ENCODE measurements at places on chromosomes 16 and 17.

DNA sequence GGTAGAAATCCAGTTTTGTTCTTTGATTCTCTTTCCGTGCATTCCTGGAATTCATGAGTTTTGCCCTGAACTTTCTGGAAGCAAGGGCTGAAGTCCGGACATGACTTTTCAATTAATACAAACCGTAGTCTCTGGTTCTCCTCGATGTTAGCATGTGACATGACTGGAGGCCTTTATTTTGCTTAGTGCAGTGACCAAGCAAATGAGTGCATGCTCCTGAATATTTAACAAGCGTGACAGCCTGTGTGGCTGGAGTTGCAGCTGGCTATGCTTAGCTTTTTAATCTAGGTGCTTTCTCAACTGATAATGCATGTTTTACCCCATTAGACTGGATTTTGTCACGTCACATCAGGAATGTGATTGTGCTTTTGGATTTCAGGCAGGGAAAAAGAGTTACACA lies 302.1 kb downstream of the MAP2K6 start:
- no peak for DNase-seq

- no peak for DNase-seq
These were observed 22.2 kb downstream of the SEC14L1 start for GRCh38 chr17:77163001-77163400.

GRCh38 chr17:49218941-49219913 lies 8.7 kb downstream of the ABI3 start:
- DNase-seq = peak; percentile 41

DNA sequence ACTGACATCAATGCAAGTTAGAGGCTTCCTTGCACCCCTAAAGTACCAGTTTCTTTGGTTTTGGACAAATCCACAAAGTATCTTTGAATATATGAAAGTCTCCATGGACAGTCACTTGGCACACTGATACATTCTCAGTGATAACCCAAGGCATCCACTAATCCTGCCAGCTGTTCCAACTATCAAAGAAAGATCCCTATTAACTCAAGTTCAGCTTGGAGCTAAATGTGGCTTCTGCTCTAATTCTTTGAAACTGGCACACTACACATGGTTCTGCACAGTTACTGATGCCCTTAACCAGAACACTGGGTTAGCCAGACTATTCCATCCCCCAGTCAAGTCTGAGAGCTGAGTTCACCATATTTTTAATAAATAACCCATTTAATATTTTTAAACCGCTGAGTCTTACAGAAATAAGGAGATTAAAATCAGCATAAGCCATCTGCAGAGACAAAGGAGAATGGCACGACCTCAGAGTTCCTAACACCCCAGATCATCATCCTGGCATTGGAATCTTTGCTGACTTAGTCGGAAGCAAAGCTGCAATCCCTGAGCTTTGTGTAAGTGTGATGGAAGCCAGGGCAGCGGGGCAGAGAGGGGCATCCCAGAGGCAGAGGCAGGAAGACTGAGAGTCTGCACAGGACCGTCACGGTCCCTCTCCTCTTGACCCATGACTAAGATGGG lies 6.3 kb downstream of the CACNG1 start:
- no peak for DNase-seq

GRCh38 chr17:59962739-59963318 lies 1.7 kb downstream of the RNFT1 start:
- no peak for DNase-seq

DNA sequence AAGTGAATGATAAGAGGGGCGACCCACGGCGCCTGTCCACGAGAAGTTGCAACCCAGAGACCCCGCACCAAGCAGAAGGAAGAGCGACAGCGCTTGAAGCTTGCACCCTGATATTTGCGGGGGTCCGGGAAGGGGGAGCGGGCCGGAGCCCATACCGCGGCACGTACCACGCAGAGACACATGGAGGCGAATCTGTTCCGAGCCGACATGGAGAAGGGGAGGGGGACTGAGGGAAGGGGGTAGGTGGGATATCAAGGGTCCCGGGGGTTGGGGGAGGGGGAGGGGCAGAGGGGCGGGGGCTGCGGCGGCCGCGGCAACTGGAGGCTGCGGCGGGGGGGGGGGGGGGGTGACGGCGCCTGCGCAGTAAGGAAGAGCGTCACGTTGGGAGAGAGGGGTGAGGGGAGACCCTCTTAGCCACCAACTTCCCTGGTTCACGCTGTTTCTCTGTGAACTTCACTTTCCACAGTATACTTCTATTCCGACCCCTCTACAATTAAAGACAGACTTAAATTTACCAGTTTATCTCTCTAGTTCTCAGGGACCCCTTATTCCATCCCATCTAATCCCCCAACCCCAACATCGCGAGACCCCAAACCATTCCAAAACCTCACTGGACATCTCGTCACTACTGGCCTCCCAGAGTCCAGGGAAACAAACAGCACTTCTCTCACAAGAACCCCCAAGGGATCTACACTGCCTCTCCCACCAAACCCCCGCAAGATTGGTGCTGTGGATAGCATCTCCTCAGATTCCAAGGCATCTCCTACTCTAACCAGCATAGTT lies 8.0 kb downstream of the DLG4 start:
- DNase-seq = no peak

- no peak for DNase-seq
These were observed 19.4 kb downstream of the TMEM94 start for GRCh38 chr17:75475851-75476250.

- DNase-seq = no peak
These were observed 3.4 kb downstream of the MKS1 start for GRCh38 chr17:58215685-58216084.

- DNase-seq = no peak
These were observed 9.4 kb downstream of the METTL9 start for GRCh38 chr16:21608639-21609328.

GRCh38 chr16:2512735-2513404 lies 882 bp upstream of the ATP6V0C start:
- no peak for DNase-seq

- DNase-seq = no peak
These were observed 23.0 kb upstream of the CAPNS2 start for GRCh38 chr16:55543472-55543871.

DNA sequence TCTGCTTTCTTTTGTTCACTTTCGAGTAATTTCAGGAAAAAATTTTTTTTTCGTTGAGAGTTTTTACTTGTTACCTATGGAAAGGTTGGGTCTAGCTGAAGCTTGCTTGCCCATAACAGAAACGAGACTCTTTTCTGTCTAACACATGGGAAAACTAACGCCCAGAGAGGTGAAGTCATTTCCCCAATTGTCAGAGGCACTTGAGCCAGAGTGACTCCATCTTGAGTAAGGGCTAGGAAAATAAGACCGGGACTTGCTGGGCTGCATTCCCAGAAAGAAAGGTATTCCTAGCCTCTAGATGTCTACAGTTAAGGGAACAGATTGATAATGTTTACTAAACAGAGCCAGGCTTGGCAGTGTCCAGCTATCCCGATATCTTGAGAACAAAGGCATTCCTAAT lies 26.8 kb downstream of the PRKCB start:
- no peak for DNase-seq

DNA sequence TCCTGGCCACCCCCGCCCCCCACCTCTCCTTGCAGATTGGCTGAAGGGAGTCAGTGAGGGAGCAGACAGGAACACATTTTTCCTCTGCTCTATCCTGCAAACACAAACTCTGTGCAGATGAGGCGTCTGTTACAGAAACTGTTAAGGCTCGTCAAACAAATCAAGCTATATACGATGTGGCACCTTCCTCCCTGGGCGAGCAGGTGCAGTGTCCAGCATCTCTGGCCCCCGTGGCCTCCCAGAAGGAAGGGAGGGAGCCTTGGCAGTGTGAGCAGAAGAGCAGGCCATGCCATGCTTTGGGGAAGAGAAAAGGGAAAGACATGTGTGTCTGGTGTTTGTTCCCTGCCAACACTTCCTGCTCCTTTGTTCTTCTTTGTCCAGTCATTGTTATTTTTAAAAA lies 267.8 kb downstream of the UTP18 start:
- no peak for DNase-seq

DNA sequence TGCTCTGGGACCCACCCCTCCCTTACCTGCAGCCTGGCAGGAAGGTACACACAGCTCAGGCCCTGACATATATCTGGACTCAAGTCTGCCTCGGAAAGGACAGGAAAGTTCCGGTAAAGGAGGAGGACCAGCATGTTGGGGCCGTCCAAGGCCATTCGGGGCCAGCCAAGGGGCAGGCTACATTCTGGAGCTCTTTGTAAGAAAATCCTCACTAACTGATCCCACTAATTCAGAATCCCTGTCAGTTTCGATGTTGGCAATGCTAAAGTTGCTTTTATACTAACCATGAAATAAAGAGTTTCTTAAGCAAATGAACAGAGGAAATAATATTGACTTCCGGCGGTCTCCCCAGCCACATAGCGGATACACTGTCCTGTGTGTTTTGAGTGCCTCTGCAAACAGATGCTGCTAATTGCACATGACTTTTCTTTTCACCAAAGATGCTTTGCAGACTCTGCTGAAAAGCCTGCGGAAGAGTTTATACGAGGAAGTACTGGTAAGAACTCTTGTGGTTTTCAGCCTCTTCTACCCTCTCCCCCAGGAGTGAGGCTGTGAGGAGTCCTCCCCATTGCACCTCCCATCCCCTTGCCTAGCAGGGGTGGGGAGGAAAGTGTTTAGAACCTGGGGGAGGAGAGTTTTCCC lies 54.8 kb downstream of the PLXDC1 start:
- DNase-seq = peak; percentile 12

- no peak for DNase-seq
These were observed 2.4 kb upstream of the CBFB start for GRCh38 chr16:67026570-67026969.

GRCh38 chr17:41073676-41074075 lies 8.0 kb upstream of the KRTAP2-4 start:
- DNase-seq = no peak

GRCh38 chr17:62966426-62967204 lies 580 bp downstream of the TANC2 start:
- no peak for DNase-seq

DNA sequence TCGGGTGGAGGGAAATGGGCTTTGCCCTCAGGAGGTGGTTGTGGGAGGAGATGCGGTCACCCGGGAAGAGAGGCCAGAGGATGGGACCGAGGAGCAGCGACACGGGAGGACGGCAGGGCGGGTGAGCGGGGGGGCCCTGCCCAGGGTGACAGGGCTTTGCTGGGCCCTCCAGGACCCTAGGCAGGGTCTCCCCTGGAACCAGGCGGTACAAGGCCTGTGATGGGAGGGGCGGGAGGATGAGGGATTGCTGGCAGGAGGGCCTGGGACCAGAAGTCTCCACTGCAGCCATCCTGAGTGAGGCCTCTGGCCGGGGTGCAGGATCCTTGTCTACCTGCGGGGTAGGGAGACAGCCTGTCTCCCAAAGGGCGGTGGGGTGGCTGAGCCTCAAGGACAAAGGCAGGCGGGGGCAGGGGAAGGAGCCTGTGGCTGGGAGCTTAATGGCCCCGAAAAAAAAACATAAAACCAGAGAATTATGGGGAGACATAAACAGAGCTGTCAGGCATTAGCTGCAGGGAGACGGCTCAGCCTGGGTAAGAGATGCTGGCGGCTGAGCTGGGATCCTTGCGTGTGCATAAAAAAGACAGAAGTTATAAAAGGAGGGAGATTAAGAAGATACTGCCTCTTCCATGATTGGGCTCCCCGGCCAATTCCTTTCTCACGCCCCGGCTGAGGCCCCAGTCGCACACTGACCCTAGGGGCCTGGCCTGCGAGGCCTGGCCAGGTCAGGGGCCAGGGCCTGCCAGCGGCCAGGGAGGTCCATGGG lies 66.7 kb downstream of the SREBF1 start:
- no peak for DNase-seq

DNA sequence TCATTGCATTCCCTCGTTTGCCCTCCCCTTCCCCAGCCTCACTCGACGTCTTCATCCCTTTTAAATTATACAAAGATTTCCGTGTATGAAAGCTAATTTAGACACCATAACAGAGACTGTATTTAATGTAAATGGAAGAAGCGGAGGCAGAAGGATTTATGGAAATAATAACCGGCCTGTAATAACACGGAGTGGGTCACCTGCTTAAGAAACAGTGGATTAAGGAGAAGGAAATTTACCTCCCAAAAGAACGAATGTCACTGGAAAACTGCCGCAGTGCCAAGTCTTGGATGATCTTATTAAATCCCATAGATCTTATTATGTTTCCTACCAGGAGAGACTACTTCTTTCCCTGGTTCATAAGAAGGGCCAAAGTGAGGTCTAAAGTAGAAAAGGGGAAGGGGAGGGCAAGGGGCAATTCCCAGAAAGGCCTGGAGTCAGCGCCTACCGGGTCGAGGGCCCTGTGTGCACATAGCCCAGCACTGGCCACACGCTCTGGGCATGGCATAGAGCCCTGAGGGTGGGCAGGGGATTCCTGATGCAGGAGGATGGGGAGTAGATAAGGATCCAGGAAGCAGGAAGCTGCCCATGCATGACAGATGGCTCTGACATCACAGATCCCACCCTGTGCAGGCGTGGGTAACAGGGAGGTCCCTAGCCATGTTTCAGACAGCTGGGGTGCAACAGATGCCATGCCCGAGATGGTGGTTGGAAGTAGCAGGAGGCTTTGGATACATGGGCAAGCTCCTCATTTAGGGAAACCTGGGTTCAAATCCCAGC lies 56.2 kb upstream of the RPL38 start:
- no peak for DNase-seq

GRCh38 chr16:83171396-83171795 lies 544.6 kb downstream of the CDH13 start:
- DNase-seq = no peak

DNA sequence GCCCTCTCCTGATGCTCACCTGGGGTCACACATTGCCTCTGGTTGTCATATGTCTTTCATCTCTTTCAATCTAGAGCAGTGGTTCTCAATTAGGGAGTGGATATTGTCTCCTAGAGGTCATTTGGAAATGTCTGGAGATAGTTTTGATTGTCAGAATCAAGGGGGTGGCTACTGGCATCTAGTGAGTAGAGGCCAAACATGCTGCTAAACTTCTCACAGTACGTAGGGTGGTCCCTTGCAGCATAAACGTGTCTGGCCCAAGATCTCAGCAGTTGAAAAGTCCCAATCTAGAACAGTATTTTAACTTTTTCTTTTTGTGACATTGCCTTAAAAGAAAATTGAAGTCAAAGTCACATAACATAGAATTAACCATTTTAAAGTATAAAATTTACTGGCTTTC lies 30.5 kb upstream of the SLC5A10 start:
- no peak for DNase-seq

- no peak for DNase-seq
These were observed 57.2 kb downstream of the VAC14 start for GRCh38 chr16:70743791-70744190.

DNA sequence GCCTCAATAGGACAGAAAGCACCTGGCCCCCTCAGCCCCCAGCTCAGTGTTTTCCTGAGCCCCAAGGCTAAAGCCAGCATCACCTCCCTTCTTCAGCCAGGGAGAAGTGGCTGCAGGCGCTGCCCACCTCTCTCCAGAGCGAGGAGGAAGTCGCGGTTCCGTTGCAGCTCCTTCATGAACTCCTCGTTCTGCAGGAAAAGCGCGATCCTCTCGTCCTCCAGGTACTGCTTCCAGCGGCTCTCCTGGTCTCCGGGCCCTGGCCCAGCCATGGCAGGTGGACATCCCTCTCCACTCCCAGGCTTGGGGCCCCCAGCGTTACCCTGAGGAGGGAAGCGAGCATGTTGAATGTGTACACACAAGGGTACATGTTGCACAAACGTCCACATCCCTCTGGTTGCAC lies 22.7 kb upstream of the MRPS23 start:
- DNase-seq = no peak

Measured in effector memory CD4-positive, alpha-beta T cell (primary cell).